ENCODE measurements at places on chromosomes 3 and 15.

- no peak for DNase-seq
These were observed 151.9 kb downstream of the RBPMS2 start for GRCh38 chr15:64623347-64623996.

DNA sequence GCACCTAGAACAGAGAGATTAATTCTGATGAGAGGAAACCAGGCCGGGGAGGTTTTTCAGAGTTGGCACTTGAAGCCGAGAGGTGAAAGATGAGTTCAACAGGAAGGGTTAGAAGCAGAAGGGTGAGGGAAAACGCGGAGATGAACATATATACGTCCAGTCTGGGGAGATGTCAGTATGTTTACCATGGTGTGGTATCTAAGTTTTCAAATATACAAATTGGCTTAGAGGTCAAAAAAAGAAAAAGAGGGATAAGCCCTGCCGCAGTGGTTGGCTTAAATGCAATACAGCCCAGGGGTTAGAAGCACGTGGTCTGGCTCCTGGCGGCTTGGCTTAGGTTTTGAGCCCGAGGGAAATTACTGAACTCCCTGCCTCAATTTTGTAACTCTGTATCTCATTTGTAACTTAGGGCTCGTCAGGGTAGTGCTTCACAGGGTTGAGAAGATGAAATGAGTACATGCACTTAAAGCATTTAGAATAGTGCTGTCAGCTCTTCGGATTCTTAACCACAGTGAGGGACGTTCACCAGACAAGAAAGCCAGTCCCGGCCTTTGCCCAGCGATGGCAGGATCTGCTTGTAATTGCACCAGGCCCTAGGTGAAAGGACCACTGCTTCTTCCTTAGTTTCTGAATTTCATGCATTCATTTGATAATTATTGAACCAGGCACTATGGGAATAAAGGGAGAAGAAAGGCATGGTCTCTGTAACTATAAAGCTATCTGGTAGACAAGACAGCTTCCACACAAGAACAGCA, 6.4 kb downstream of the HES1 start:
- DNase-seq = no peak

- DNase-seq = no peak
These were observed 263.9 kb downstream of the DIPK2A start for GRCh38 chr3:144235489-144235888.

- DNase-seq = no peak
These were observed 216.9 kb upstream of the THBS1 start for GRCh38 chr15:39363761-39364586.

GRCh38 chr15:99732751-99733267, 428 bp downstream of the LYSMD4 start:
- no peak for DNase-seq

- no peak for DNase-seq
These were observed 6.3 kb downstream of the SCG3 start for GRCh38 chr15:51687565-51687964.

DNA sequence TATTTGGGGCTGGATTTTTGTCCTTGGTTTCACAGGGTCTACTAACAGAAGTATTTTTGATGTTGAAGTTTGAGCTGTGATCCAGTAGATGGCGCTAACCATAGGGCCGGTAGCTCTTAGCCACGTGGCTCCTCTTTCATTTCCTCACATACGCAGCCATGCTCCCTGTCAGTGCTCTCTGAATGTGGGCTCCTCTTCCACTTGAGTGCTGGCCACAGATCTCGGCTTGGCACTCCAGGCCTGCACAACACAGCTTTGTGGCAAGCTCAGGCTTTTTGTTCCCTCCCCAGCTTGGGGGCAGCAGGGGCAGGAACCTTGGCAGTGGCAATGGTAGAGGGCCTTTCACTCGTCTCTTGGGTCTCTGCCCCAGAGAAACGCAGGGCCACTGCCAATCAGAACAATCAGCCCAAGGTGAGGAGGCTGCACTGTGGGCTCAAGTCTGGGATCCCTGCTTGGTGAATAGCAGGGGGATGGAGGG, 18.6 kb upstream of the DNAAF4 start:
- no peak for DNase-seq

DNA sequence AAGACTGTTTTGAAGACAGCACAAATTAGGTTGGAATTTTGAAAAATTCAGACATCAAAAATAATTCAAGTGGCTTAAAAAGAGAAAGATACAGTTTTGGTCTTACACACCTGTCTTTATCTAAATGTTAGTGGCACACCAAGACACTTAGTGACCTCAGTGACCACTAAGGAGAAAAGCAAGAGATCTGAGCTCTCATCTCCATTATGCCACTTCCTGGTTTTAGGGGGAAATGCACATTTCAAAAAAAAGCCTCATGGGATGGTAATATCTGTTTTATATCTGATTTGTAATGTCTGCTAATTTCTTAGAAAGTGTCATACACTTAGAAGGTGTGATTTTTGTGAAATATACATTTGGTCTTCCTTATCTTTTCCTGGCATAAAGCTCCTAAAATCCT, 16.4 kb downstream of the IL12A start:
- DNase-seq = no peak

- DNase-seq = no peak
These were observed 1.4 kb downstream of the FAM227B start for GRCh38 chr15:49619226-49619625.

All from NCI-H187 treated with DMSO at 0.1 percent for 48 hours (cell line).